Left renal pelvis (tissue), 4 donors: ENCODE measurements at places on chromosomes 4 and X. TPM values are rescaled to one million over a fixed set of nuclear protein-coding genes. Genes with fewer than 3 reads are reported as not detected.

- no peak for DNase-seq
These were observed 37.9 kb downstream of the EMCN start for GRCh38 chr4:100479971-100480370.

- DNase-seq = peak; percentile 86
These were observed at the start of the genes SATL1 and ZNF711 for GRCh38 chrX:85243761-85244449. SATL1 (minus strand) TSS chrX:85243779; CDS start chrX:85108968, 134,811 bp downstream. ZNF711 (plus strand) TSS chrX:85243991; CDS start chrX:85247573, 3,582 bp downstream.

GRCh38 chr4:149164282-149164681, 651.4 kb downstream of the IQCM start:
- no peak for DNase-seq

The HMX1 gene
- polyA plus RNA-seq = not detected

GRCh38 chr4:148055844-148056243, 324.0 kb downstream of the ARHGAP10 start:
- no peak for DNase-seq

GRCh38 chr4:55386840-55387239, 8.9 kb upstream of the TMEM165 start:
- DNase-seq = no peak

DNA sequence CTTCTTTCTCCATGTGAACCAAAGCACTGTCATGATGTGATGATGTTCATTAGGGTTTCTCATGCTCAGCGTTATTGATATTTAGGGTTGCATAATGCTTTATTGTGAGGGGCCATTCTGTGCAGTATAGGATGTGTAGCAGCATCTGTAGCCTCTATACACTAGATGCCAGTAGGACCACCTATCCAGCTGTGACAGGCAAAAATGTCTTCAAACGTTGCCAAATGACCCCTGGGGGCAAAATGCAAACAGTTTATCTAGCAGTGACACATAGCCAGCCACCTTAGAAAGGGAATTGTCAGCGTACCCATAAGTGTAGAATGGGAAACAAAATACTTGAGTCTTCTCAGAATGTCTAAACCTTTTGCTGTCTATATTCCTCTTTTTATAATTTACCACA, 18.8 kb downstream of the NFKB1 start:
- no peak for DNase-seq

DNA sequence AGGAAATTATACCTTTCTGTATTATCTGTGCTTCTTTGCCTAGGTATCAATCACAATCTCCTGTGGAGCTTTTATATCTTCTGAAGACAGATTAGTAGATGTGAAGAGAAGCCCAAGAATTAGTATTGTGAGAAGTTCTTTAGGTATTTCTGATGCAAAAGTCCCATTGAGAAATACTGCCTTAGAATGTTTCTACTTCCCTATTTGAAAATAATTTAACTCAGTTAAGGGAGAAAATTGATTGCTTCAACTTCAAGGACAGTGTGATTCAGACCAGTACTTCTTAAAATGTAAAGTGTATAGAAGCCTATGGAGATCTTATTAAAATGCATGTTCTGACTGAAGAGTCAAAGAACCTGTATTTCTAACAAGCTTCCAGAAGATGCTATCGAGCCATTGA, 9.0 kb downstream of the EIF1AX start:
- DNase-seq = no peak

- no peak for DNase-seq
These were observed 23.5 kb upstream of the BCORL1 start for GRCh38 chrX:129958814-129959492.

- no peak for DNase-seq
These were observed 1.7 kb downstream of the NSD2 start for GRCh38 chr4:1872870-1873269.

DNA sequence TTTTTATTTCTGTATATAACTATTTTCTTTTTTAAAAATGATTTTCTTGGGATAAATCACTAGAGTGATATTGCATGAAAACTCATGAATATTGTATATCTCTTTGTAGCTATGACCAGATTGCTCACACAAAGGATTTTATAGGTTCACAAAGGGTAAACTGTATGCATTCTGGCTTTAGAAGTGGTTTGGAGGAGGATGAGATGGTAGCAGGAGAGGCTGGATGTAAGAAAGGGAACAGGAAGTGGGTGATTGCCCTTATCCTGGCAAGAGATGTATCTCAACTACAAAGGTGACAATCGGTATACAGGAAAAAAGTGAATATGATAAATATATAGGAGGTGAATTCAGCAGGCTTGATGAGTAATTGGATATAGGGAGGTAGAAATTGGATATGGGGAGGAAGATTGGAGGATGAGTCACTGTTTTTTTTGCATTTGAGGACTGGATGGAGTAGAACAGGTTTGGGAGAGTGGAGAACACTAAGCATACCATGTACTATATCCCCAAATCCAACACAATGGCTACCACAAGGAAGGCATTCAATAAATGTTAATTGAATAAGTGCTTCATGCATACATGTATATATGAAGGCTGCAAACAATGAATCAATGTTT, 9.9 kb downstream of the FGG start:
- DNase-seq = no peak

DNA sequence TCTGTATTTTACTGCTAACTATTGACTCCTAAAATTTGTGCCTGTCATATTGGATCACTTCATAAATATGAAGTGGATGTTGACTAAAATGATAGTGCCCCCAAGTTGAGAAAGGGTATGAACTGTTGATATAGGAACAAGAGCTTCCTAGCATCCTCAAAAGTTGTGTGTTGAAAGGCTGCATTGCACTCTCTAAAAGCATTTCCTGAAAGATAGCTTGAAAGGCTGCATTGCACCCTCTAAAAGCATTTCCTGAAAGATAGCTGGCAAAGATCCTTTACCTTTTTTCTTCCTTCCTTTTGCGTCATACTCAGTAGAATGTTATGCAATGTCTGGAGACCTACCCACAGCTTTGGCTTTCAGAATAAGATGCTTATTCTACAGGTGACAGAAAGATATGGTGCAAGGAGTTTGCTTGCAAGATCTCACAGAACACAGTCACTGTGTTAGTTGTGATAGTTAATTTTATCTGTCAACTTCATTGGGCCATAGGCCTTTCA, 274.6 kb upstream of the GALNTL6 start:
- no peak for DNase-seq

DNA sequence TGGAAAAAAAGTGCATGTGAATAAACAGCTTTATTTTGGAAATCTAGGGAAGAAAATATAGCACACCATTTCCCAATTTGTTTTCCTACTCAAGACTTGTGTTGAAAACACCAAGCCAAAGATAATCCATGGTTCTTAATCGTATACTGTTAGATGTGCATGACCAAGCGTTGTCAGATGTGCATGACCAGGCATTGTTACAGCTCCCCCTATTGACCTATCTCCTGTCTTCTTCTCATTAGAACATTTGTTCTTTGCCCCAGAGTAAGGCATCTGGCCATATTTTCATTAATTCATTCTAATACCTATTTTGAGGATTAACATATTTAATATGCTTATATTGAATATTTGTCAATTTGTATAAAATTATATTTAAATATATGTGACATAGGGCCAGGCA, 14.4 kb upstream of the VCX start:
- no peak for DNase-seq

The PIR gene
- polyA plus RNA-seq = 4.4 TPM

DNA sequence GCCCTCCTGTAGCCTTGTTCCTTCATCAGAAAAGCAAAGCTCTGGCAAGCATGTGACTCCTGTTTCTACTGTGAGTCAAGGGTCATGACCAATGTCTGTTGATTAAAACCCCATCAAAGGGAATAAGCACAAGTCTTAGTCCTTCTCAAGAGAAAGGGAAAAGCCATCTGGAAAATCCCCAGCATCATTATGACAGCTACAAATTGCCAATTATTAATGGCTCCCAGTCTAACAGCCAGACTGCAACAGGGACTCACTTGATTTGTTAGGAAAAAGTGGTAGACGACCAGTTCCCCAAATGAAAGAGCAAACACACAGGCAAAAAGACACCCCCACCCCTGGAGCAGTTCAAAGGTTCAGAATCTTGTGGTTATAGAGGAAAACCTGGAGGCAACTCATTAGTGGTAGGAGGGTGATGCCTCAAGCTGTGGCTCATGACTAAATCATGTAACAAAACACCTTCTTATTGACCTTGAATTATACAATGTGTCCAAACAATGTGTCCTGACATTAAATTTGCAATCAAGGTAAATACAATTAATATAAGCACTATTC, 315.7 kb downstream of the HNRNPD start:
- DNase-seq = no peak

DNA sequence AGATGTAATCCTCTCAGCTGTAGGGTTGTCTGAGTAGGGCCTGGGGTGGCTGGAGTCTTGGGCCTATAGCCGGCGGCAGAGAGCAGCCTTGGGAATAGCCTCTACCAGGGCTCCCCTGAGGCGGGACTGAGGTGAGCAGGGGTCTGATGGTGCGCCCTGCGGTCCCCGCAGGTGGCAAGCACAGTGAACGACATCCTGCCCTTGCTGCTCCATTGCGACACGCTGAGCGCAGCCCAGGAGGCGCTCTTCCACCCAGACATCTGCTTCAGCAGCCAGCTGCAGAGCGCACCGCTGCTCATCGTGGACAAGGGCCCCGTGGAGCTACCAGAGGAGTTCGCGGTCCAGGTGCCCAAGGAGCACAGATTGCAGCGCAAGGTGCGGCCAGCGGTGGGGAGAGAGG, 317.0 kb downstream of the ADGRL3 start:
- DNase-seq = no peak

The FOXR2 gene
- not detected for polyA plus RNA-seq

The PCDH18 gene
- 157 TPM for polyA plus RNA-seq

The SLITRK2 gene
- polyA plus RNA-seq = 2.0 TPM

DNA sequence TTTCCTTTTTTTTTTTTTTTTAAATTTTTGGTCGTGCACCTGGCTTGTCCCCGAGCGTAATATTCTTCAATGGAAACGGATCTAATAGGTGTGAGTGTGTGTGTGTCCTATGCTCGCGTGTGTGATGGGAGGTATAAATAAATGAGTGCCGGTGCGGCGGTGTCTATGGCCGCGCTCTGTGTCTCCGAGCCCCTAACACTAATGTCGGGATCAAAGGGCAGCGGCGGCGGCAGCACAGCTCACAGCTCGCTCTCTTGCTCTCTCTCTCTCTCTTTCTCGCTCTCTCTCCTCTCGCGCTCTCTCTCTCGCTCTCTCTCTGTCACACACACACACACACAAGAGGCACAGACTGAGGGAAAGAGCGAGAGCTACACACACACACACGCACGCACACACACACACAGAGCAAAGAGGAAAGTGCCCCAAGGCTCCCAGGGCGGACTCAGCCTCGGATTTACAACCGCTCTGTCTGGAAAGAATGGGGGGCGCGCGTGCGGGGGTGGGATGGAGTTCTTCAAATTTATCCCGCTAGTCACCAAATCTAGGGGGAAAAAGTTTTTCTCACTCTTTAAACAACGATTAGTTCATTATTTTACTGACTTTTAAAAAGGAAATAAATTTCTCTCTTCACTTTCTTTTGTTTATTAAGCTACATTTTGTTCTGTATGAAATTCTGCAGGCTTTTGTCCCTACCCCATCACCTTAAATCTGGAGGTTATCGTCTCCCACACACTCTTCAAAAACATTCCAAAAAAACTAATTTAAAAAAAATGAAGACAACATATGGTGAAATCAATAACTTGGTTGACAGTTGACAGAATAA, at the start of gene ZNF827:
Gene ZNF827, minus strand, starts transcription at position 206 of the 823 bp plus-strand sequence. CDS start 416 bp downstream, outside the sequence.
- peak; percentile 69 for DNase-seq

GRCh38 chr4:167380964-167381363, 146.7 kb upstream of the SPOCK3 start:
- no peak for DNase-seq

The TCEAL3 gene
- polyA plus RNA-seq = 36.3 TPM

- DNase-seq = no peak
These were observed 102.6 kb upstream of the PRKX start for GRCh38 chrX:3815896-3816664.

- no peak for DNase-seq
These were observed 492 bp upstream of the NKX3-2 start for GRCh38 chr4:13544606-13545393.

GRCh38 chr4:69167300-69167699, 47.2 kb downstream of the UGT2B11 start:
- DNase-seq = no peak

The TSC22D3 gene
- polyA plus RNA-seq = 121 TPM

DNA sequence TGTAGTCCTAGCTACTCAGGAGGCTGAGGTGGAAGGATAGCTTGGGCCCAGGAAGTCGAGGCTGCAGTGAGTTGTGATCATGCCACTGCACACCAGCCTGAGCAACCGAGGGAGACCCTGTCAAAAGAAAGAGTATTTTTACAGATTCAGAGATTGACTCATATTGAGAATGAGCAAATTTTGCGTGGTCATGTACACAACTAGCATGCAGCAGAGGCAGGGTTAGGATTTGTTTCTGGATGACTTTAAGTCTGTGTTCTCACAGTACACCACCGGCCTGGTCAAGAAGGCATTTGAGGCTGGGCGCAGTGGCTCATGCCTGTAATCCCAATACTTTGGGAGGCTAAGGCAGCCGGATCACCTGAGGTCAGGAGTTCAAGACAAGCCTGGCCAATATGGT, 44.8 kb upstream of the CBR4 start:
- DNase-seq = no peak

The CLGN gene
- polyA plus RNA-seq = 4.7 TPM

DNA sequence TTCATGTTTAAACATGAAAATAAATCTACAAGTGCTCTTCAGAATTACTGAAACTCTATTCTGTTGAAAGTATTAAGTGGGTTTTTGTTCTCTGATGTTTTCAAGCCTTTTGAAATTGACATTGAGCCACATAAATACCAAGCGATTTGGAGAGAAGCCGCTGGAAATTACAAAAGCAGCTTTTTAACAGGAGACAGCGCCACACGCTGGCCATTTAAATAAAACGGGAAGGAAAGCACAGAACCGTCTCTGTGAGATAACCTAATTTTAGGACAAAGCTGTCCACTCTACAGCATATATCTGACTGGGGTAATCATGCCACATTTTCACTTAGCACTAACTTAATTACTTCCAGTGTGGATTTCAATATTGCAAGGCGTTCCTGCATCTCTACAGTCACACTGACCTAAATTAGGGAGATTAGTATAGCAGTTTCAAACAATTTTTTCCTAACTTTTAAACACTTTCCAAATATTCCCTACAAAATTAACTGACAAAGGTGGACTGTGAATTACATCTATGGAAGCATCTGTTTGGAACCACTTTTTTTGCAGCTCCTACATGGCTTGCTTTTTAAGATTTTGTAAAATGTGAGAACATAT, 6.8 kb upstream of the ANOS1 start:
- no peak for DNase-seq

The GAGE13 gene
- polyA plus RNA-seq = 0.99 TPM

DNA sequence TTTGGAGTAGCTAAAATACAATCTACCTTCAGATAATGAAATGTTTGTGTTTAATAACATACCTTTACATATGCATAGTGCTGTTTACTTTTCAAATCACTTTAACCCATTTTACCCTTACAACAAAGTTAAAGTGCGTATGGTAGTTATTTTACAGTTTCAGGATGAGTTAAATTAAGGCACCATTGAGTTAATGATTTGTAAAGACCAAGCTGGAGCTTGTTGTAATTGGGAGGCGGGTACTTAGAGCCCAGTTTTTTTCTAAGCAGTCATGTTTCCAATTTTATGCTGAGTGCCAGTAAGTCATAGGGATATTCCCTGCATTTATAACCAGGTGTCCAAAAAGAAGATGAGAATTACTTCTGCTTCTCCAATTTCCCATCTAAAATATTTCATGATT, 84.2 kb upstream of the NRK start:
- DNase-seq = no peak

GRCh38 chr4:76830612-76830963, 67.4 kb downstream of the SOWAHB start:
- DNase-seq = no peak

The GBA3 gene
- 0.45 TPM for polyA plus RNA-seq

The EFHC2 gene
- polyA plus RNA-seq = 10.1 TPM
